ENCODE measurements at places on chromosomes 4 and X. TPM values are rescaled to one million over a fixed set of nuclear protein-coding genes. Genes with fewer than 3 reads are reported as not detected.

DNA sequence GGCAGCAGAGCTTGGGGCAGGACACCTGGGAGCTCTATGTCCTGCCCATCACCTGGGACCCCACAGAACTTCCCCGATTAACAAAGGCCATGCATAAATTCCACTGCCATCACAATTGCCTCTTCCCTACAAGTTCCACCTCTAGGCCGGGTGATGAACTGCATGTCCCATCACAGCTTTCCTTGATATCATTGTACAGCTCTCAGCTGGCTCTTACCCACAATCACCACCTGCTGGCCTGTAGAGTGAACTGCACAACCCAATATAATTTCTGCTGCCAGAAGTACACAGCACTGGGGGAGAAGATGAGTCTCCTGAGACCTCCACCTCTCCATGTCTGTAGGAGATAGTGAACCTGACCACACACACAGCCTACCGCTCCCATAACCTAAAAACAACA is 285.0 kb upstream of the AADAT start:
- DNase-seq: peak; percentile 32

DNA sequence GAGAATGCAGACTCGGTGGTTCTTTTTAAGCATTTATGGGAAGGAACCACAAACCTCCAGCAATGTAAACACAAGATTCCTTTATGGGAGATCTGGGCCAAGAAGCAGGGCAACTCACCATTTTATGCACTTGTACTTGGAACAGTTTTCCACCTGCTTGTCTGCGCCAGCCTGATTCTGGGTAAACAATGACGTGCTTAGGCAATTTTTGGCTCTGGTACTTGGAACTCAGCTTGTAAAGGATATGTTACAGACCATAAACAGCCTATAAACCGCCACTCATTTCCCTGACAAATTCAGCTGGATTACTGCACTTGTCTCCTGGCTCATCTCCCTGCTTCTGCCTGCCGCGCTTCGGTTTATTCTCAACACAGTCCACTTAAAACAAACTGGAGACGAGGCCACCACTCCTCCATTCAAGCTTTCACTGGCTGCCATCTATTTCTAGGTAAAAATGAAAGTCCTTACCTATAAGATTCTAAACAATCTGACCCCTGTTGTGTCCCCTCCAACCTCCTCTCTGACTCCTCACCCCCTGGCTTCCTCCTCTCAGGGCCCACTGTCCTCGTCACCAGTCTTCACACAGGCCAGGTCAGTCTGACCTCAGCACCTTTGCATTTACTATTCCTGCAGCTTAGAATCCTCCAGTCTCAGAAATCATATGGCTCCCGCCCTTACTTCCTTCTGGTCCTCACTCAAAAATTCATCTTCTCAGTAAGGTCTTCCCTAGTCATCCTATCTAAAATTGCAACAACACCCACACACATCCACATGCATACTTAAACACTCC is 205.9 kb upstream of the GALNT7 start:
- no peak for DNase-seq

- no peak for DNase-seq
Observed at GRCh38 chrX:7059859-7060258, 87.7 kb upstream of the STS start.

GRCh38 chrX:16458208-16458607 is 191.8 kb upstream of the S100G start:
- DNase-seq: no peak

DNA sequence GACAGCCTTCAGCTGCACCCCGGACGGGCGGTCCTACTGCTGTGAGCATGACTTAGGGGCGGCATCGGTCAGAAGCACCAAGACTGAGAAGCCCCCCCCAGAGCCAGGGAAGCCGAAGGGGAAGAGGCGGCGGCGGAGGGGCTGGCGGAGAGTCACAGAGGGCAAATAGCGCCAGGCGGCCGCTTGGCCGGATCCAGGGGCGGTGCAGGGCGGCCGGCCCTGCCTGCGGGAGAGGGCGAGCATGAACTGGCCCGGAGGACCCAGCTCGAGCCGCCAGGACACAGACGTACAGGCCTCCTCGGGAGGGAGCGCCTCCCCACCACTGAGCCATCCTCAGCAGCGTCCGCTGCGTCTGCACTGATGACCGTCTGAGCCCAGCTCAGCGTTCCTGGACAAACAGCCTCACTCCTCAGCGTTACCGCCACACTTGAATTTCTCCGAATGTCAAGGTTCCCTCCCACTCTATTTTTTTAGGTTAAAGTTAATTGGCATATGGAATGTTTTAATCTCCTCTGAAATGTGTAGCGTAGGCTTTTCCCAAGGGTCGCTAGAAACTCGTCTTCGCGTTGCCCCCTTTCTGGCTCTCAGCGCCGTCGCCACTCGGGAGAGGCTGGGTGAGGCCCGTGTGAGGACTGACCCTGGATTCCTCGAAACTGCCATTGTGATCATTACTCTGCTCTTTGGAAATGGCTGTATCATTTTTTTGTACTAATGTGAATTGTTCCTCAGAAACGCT is 29.9 kb downstream of the NELFA start:
- DNase-seq: no peak

DNA sequence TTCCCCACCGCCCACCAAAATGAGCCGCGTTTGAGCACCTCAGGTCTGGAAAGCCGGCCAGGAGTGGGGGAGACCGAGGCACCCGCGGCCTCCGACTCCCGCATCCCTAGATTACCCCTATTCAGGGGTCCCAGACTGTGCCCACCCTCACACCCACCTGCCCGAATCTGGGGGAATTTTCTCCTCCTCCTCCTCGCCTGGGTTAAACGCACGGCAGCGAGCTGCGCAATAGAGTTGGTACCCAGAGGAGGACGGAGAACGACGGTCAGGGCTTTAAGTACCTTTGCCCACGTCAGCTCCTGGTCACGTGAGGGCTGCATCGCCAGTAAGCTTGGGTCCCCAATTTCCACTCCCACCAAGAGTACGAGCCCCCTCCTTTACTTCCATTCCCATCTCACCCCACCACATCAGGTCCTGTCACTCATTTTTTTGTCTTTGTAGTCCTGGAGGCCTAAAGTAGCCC is at the start of gene ARMCX2:
Gene ARMCX2, minus strand, starts transcription at position 250 of the 463 bp plus-strand sequence. CDS start 2,262 bp downstream, outside the sequence.
- no peak for DNase-seq

The HPSE gene
- 3.0 TPM for total RNA-seq

The TBX22 gene
- not detected for total RNA-seq

The EXOC1L gene
- not detected for total RNA-seq

The LINC00632 gene
- not detected for total RNA-seq

The APELA gene
- not detected for total RNA-seq

The PLAC1 gene
- not detected for total RNA-seq

The RTL9 gene
- not detected for total RNA-seq

The MMGT1 gene
- total RNA-seq: 16.4 TPM

Measured in OCI-LY7 (cell line).